ENCODE measurements at places on chromosomes 4 and X.

DNA sequence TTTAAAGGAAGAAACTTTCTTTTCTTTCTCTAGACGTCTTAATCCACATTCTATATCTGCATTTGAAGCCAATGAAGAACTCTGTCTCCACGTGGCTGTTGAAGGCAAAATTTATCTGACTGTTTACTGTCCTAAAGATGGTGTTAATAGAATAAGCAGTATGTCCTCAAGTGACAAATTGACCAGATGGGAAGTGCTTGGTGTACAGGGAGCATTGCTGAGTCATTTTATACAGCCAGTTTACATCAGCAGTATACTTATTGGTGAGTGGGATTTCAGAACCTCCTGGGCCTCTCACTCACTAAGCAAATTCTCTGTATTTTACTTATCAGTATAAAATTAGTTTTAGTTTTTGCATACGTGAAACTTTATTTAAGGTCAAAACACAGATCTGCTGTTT lies 33.7 kb downstream of the ADAD1 start:
- DNase-seq = no peak

DNA sequence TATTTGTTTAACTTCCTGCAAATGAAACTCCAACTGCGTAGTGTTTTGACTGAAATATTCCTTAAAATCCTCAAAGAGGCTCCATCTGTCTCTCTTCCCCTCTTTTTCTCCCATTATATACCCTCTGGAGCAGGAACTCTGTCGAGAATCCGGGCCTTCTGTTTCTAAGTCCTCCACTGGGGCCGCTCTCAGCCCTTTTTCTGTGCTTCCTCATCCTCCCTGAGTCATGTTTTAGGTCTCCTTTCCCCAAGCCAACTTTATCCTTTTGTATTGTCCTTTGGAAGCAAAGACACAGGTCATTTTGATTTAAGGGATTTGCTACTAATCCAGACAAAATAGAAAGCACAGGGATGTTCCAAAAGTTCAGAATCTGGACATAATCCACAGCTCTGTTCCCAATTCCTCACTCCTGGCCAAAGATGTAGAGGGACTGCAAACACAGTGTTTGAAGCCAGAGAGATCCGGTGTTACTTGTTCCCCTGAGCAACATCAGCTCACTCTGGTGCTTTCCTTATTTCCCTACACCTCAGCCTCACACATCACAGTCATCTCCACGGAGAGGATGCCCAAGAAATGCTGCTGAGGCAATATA lies 131.0 kb upstream of the KLF3 start:
- no peak for DNase-seq

DNA sequence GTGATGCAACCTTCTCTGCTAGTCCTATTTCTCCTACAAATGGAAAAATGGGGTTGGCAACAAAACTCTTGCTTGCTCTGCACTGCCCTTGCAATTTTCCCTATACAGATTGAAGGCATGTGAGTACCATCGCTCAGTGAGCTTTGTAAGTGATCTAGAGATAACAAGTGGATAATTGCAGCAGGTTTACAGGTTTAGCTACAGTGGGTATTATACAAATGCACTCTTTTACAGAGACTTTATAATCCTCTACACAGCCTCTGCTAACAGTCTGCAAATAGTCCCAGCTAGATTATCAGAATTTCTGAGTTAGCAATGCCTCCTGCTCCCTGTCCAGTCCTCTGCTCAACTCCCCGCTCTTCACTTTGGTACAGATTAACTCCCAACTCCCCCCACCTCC lies 11.1 kb downstream of the LEF1 start:
- DNase-seq = no peak

DNA sequence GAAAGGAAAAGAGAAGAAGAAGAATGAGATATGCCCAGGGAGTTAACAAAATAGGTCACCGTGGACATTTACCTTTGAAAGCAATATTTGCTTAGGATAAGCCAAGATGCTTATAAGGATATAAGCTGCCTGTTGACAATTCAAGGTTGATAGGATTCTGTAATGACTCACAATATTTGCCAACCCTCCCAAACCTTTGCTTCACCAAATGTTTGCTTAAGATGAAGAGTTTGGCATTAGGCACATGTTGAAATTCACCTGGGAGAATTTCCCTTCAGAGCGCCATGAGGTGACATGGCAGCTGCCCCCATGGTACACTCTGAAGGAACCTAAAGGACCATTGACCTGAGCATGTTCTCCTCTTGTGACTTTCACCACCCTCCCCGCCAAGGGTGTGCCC lies 4.6 kb downstream of the PALLD start:
- no peak for DNase-seq

DNA sequence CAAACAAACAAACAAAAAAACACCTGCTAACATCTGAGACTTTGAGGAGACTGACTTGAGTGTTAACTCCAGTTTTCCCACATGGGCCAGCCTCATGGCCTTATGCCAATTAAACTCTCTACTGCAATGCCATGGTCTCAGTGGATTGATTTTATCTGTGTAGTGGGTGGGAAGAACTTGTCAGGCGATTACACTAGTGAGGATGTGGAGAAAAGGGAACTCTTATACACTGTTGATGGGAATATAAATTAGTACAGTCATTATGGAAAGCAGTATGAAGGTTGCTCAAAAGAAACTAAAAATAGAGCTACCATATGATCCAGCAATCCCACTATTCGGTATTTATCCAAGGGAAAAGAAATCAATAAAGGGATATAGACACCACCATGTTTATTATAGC lies 12.8 kb upstream of the XIAP start:
- no peak for DNase-seq

- DNase-seq = no peak
These were observed 19.9 kb upstream of the MXD4 start for GRCh38 chr4:2281575-2282343.

GRCh38 chrX:11787564-11787963 lies 29.5 kb downstream of the MSL3 start:
- peak; percentile 7 for DNase-seq

DNA sequence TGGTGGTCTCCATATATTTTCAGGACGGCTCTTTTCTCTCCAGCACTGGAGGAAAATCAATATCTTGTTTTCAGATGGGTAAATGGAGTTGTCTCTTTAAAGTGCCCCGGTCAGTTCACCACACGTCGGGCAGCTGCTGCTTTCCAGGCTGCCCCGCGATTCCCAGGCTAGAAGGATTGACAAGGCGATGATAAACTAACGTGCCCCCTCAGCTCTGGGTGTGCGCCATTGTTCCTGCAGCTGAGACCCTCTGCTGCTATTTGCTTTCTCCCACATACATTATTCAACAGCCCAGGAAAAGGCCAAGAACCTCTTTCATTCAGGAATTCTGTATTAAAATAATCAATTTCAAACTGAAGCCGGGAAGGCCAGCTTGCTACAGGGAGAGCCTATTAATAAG lies 254.5 kb downstream of the SOX3 start:
- DNase-seq = no peak
